K562 (cell line): ENCODE measurements at places on chromosomes 12 and 14.

DNA sequence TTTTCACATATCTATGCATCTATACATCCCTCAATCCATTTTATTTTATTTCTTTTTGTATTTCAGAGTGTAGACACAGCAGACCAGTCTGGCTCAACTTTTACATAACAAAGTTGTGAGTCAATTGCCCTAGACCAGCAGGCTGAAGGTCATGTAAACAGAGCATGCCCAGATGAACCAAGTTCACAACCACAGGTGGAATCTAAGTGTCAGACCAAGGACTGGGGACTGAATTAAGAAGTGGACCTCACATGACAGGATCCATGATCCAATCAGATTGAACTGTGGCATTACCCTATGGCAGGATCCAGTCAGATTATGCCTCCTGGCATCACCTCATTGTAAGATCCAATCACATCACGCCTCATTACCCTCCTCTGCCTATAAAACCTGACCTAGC is 455.8 kb downstream of the SOX5 start:
- no peak for DNase-seq

GRCh38 chr12:125255935-125256633 is 190.8 kb downstream of the AACS start:
- no peak for DNase-seq

DNA sequence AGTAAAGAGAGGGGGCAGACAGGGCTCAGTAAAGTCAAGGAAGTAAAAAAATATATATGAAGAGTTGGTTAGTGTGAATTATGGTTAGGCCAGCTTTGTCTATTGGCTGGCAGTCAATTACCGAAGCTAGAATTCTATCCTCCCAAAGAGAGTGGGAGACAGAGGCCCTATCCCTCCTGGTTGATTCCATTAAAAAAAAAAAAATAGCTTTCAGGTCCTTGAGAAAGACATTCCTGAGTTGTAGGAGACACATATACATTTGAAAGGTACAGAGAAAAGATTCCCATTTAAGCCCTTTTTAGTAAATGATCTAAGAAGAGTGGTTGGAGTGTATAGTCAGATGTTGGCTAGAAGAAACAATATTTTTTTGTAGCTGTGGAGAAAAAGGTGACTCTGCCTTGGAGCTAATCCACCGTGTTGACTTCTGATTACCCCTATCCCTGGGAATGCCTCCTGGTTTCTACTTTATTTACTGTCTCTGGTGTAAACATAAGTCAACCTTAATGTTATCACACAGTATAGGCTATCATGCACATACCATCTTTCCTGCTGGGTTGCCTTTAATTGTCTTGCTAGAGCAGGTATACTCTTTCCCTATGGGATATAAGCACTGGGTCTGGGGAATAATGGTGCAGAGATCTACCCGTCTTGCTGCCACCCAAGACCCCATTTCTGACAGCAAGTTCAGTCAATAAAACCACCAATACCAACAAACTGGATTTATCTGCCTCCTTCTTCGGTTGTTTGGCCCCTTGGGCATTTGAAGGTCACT is 859.9 kb upstream of the ATXN7L3B start:
- DNase-seq: no peak

- no peak for DNase-seq
Observed at GRCh38 chr12:126976579-126976978, 1290.4 kb upstream of the TMEM132C start.

- DNase-seq: no peak
Observed at GRCh38 chr12:123995023-123995748, 22.2 kb downstream of the ZNF664 start.
